ENCODE measurements at places on chromosomes 7 and 10.

- no peak for DNase-seq
Measured at GRCh38 chr7:50782375-50783208, at the start of gene GRB10. GRB10 (minus strand) TSS chr7:50782896; CDS start chr7:50732322, 50,574 bp downstream.

- no peak for DNase-seq
Measured at GRCh38 chr10:121452581-121452980, 145.7 kb downstream of the FGFR2 start.

DNA sequence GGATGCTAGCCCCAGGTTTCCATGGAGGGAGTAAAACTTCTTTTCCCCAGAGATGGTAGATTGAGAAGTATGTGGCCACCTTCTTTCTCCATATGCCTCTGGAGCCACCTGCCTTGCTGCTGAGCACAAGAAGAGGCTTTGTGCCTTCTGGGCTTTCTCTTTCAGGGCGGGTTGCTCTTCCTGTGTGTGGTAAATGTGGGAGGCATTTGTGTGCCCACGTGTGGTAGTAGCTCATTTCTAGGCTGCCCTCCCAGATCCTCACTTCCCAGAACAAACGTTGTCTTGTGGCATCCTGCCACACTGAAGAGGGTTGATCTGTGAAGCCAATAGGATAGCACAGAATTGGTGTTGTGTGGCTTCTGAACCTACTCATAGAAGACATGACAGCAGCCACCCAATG is 342.0 kb upstream of the PODXL start:
- no peak for DNase-seq

DNA sequence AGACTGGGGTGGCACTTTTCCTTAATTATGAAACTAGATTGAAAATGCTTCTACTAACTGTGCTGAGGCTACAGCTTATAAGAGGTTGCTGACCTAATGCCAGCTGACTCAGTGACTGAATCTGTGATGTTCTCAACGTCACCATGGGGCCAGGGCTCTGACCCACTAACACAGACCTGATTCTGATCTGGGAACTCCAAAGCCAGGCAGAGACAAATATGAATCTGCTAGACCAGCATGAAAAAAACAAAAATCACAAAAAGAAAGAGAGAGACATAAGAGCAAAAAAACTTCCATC is 16.1 kb downstream of the USP6NL start:
- DNase-seq: no peak

DNA sequence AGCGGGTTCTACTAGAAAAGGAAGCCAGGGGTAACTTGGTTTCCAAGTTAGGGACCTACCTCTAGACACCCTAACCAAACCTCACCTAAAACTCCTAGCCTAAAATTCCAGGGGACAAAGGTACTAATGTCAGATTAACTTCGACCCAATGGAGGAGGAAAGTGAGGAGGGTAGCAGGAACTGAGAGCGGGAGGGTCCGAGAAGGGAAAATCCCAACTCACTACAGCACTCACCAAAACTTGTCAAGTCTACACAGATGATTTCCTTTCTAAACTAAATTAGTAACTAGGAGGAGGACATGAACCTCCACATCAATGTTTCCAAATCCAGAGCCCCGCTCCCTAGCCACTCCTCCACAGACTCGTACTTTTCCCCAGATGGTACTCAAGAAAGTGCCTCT is 22.6 kb downstream of the CHCHD3 start:
- DNase-seq: no peak

DNA sequence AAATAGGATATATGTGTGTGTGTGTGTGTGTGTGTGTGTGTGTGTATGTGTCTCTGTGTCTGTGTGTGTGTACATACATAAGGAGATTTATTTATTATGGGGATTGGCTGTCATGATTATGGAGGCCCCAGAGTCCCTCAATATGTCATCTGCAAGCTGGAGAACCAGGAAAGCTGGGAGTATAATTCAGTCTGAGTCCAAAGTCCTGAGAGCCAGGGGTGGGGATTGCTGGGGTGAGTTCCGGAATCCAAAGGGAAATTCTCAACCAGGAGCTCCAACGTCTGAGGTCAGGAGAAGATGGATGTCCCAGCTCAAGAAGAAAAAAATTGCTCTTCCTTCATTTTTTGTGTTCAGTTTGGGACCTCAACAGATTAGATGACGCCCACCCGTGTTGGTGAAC is 50.7 kb upstream of the PLPP4 start:
- DNase-seq: no peak

GRCh38 chr10:123796736-123797135 is 94.9 kb downstream of the CPXM2 start:
- DNase-seq: no peak

- no peak for DNase-seq
Measured at GRCh38 chr7:145511004-145511403, 605.6 kb upstream of the CNTNAP2 start.

- DNase-seq: no peak
Measured at GRCh38 chr7:40008223-40008815, 58.3 kb downstream of the CDK13 start.

DNA sequence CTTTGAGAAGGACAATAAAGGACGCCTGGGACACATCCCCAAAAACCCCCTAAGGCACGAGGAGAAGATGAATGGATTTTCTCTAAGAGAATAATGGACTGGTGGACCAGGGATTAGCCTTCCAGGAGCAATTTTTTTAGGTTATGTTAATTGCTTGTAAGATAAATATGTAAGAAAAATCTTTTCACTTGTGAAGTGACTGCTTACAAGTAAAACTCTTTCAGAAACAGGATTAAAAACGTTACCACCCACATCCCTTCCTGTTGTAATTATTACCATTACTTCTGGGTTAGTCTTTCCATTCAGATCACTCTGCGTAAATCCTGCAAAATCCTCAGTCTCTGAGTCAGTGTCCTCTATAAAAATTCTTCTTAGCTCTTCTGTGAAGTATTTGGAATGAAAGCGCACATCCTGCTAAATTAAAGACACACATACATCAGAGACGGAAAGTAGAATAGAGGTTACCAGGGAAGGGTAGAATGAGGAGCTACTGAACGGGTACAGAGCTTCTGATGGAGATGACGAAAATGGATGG is 34.3 kb downstream of the CDCA7L start:
- no peak for DNase-seq

GRCh38 chr10:36778651-36779050 is 346.7 kb upstream of the ANKRD30A start:
- no peak for DNase-seq

- DNase-seq: no peak
Measured at GRCh38 chr10:12394241-12395033, 45.1 kb downstream of the CAMK1D start.

- no peak for DNase-seq
Measured at GRCh38 chr7:130294314-130294713, 1.4 kb downstream of the CPA4 start.

DNA sequence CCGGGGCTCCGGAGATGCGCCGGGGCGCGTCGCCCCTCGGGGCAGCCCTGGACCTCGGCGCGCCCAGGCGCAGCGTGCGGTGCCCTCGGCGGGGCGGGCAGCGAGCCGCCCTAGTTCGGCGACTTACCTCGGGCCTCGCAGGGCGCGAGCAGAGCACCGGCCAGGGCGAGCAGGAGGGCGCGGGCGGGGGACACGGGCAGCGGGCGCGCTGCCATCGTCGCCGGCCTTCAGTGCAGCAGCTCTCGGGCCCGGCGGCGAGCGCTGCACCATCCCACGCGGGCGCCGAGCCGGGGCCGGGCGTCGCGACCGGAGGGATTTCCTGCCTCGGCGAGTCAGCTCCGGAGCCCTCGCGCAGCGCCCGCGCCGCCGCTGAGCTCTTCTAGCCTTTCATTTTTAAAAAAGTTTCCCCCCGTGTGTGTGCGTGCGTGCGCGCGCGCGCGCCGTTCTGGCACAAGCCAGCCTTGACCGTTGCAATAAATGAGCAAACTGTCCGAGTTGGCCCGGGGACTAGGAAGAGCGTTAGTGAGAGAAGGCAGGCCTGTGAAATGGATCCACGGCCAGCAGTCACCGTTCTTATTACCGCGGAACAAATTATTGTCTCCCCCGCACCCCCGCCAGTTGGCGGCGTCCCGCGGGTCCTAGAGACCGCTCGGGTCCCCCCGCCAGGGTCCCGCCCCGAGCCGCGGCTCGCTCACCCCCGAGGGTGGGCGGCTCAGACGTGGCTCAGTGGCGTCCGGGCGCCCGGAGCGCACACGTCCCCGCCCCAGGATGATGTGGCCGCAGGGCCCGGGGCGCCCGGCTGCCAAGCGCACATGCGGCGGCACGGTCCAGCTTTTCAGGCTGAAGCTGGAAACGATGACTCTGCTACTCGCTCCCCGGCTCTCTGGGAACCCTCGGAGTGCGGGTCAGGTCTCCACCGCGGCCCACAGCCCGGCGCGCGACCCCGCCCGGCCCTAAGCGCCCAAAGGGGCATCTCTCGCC is at the start of gene ADAM12:
Gene ADAM12 (minus strand): TSS at position 547 of the 981 bp plus-strand sequence. CDS start 332 bp downstream, at position 215.
- no peak for DNase-seq

GRCh38 chr10:122476333-122476695 is 15.0 kb downstream of the HTRA1 start:
- DNase-seq: no peak

- DNase-seq: no peak
Measured at GRCh38 chr10:3532644-3533043, 252.4 kb downstream of the KLF6 start.

- DNase-seq: no peak
Measured at GRCh38 chr7:19026888-19027287, 90.5 kb downstream of the TWIST1 start.

DNA sequence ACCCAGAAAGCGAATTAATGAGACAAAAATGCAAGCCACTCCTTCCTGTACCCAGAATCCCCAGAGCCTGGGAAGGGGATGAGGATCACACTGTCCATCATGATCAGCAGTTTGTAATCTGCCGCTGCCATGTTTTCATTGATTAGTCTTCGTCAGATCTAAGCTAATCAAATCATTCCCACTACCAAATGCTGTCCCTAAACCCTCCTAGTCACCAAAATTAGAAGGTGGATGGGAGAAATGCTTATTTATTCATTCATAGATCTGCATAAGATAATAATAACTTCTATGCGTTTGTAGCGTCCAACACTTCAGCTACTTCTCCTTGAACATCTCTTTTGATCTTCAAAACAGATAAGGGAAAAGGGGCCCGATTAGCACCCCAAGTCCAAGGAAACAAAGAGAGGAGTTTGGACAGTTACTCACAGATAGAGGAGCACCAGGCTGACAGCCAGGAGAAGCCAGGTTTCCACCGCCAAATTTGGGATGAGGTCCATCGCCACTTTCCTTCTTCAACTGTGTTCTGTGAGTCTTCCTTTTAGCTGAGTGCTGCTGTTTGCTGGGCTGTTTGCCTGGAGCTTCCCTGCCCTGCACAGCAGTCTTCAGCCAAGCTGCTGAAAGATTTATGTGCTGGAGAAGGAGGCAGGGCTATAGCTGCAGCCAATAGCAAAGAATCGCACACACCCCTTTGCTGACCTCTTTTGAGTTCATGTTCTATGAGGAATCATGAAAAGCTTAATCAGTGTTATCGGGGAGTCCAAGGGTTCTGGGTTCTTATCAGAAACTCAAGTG is at the start of gene CYP3A5:
Gene CYP3A5 (minus strand): TSS at position 597 of the 792 bp plus-strand sequence. CDS start 100 bp downstream, at position 497.
- no peak for DNase-seq

DNA sequence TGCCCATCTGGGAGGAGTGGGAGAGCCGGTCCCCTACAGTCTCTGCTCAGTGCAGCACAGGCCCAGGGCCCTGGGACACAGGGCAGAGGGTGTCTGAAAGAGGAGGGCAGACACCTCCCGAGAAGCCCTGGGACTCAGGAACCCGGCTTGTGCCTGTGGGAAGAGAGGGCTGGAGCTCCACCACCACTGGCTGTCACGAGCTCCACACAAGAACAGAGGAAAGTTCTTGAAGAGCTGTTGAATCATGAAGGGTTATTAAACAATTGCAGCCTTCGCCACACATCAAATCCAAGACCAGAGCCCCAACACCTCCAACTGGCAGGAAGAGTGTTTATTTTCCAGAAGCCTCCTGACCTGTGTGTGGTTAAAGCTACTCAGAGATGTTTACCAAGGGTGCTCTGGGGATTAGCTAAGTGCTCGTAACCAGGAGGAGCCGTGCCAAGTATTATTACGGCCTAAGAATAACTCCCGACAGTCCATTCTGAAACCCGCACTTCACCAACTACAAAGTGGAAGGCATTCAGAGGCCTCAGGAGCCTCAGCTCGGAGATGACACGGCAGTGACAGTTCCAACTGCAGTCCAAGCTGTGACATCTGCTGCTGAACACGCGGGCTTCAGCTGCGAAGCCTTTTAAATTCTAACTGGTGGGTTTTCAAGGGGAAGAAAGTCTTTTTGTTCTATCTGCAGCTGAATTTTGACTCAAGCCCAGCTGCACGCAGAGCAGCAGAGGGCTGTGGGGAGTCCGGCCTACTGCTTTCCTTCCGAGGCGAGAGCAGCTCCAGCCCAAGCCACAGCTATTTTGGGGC is 75.1 kb downstream of the MAD1L1 start:
- no peak for DNase-seq

Data from activated CD4-positive, CD25-positive, alpha-beta regulatory T cell (primary cell).